ENCODE measurements at places on chromosomes 1 and 21.

DNA sequence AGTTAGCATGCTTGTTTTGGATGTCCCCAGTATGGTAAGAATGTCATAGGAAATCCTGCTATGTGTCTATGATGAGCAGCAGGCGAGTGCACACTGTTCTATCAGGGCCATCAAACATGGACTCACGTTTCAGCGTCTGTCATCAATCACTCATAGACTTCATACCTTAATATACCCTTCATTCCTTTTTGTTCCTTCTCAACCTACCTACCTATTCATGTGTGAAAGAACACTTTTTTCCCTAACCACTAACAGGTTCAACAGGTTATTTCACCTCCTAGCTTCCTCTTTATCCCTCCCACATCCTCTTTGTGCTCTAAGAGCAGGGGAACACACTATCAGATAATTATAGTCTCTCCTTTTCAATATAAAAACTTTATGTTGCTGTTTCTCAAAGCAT lies 300.6 kb downstream of the TM2D1 start:
- no peak for DNase-seq

- DNase-seq: no peak
These were observed 16.4 kb downstream of the TEX38 start for GRCh38 chr1:46687921-46688509.

DNA sequence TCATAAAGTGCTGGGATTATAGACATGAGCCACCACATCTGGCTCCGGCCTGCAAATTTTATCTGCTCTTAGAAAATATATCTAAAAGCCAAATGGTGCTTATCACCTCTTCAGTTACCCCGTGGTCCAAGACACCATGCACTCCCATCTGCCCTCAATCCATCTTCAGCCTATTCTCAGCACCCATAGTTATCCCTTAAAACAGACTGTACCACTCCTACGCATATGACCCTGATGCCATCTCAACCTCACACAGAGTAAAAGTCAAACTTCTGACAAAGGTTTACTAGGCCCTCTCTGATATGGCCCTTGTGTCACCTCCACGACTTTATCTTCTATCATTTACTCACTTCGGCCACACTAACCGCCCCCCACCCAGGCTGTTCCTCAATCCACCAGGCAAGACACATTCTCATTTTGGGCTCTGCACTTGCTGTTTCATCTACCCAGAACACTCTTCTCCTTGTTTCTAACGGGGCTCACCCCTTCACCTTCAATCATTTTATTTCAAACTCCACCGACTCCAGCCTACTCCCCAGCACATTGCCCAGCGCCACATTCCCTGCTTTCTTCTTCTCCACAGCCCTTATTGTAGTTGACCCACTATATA lies 33.0 kb downstream of the USP48 start:
- no peak for DNase-seq

DNA sequence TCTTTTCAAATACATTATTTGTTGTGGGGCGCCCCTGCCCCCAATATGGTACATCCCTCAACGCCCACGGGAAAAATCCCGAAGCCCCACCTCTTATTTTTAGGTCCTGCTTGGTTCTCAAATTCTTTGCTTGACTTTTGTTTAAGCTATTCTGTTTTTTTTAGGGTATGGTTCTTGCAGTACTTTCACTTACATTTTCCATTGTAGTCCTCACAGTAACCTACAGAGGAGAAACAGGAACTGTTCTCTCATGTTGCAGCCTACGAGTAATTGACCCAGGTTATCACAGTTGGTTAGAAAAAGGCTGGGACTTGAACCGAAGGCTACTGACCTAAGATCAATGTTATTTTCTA lies 697 bp upstream of the C21orf91 start:
- DNase-seq: no peak

- DNase-seq: peak; percentile 25
These were observed 2.3 kb upstream of the EPS8L3 start for GRCh38 chr1:109765896-109766615.

DNA sequence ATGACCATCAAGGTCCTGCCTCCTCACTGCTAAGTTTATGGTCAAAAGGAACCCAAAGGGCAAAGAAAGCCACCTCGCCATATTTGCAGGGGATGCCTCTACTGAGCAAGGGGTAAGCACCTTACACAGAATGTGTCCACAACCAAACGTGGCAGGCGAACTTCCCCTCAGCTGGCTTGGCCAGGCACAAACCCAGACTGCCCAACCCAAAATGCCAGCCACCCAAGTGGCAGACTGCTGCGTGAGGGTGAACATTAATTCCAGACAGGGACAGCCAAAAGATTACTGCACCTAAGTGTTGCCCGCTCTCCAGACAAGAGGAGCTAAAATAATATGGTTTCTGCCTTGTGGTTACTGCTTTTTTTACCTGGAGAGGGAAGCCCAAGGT lies 16.0 kb downstream of the ZNF697 start:
- DNase-seq: peak; percentile 58

DNA sequence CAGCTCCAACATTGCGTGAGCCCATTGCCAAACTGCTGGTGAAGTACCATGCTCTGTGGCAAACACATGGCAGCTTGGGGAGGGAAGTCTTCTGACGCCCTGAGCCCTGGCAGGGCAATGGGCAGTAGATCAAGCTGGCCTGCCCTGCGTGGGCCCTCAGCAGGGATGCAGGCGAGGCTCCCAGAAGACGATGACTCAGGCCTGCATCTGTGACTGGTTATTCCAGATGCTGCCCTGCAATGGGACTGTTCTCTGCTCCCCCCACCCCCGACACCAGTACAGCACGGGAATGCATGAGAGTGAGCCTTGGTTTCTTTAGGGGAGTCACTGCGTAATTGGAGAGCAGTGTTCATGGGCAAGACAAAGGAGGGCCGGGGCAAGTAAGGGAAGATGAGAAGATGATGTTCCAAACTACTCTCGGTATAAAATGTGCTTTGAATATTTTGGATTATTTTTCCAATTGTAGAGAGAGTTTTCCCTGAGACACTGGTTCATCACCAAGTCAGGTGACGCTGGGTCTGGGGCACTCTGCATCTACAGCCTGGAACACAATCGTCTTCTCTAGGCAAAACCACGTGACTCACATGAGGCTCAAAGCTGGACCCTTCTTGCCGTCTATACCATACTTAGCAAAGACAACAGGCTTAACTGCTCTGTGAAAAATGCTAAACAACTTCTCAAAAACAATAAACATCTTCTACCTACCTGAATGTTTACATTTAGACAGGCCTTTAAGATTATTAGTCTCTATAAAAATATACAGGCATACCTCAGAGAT lies 9.0 kb upstream of the C1orf198 start:
- DNase-seq: no peak

- DNase-seq: peak; percentile 33
These were observed 36.7 kb downstream of the SLC19A1 start for GRCh38 chr21:45505416-45506021.

- no peak for DNase-seq
These were observed 436.9 kb downstream of the PRDM2 start for GRCh38 chr1:14136881-14137280.

GRCh38 chr1:87200875-87201638 lies 127.6 kb upstream of the LMO4 start:
- DNase-seq: no peak

- no peak for DNase-seq
These were observed 300.7 kb upstream of the RGS18 start for GRCh38 chr1:191857600-191857999.

GRCh38 chr1:76492752-76493430 lies 374.4 kb upstream of the ST6GALNAC5 start:
- DNase-seq: no peak

GRCh38 chr1:224747578-224747977 lies 131.5 kb downstream of the CNIH3 start:
- DNase-seq: no peak

Data from Right ventricle myocardium superior (tissue), 1 donor.